ENCODE measurements at places on chromosomes 13 and 19.

- no peak for DNase-seq
These were observed 10.5 kb upstream of the TINCR start for GRCh38 chr19:5578097-5578846.

DNA sequence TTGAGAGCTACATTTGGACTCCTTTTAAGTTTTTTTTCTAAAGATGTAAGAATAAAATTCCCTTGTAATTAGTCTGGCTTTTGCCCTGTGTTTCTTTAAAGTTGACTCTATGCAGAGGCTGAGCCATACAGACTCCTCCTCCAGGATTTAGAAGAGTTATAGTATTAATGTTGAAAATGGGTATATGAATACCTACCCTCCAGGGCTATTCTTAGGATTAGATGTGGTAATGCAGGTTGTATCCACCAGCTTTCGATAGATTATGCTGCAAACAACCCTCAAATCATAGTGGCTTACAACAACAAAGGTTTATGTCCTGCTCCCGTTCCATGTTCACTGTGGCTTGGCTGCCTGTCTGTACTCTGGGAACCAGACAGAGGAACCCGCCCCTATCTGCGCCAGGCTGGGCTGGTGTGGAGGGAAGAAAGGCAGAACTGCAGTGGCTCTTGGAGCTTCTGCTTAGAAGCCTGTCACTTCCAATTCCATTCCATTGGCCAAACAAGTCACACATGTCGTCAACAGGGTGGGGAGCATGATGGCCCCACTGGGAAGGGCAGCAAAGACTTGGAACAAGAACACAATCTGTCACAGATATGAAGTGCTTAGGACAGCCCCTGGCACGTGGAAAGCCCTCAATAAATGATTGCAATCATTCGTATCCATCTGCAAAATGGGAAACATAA is 290.8 kb downstream of the FOXO1 start:
- DNase-seq, result no peak

DNA sequence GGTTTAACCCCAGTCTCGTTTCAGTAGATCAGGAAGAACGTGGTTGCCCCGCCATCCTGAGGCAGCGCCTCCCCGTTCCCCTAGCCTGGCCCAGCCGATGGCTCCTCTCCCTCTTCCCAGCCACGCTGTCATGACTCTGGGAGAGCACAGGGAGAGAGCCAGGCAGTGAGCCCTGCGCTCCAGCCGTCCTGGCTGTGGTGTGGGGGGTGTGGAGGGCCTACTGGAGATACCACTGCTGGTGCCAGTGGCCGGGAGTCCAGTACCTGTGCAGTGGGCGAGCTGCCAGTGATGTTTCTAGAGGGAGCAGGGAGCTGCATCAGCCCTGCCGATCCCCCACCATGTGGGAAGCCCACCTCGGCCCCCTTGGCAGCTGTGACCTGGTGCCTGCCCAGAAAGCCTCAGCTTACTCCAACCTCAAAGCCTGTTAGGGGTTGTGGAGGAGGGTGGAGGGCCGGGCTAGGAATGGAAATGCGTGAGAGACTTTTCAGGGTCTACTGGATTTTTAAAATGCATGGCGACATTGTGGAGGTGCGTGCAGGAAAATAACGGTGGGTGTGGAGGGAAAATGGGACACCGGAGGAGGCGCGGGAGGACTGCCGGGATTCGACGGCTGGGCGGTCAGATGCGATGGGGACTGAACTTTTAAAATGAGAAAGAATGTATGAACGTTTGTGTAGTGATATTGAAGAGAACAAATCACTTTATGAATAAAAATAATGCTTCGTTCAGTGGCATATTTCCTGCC is 4.9 kb downstream of the TEX29 start:
- DNase-seq, result no peak

- no peak for DNase-seq
These were observed 67.8 kb downstream of the C13orf42 start for GRCh38 chr13:51043310-51043709.

DNA sequence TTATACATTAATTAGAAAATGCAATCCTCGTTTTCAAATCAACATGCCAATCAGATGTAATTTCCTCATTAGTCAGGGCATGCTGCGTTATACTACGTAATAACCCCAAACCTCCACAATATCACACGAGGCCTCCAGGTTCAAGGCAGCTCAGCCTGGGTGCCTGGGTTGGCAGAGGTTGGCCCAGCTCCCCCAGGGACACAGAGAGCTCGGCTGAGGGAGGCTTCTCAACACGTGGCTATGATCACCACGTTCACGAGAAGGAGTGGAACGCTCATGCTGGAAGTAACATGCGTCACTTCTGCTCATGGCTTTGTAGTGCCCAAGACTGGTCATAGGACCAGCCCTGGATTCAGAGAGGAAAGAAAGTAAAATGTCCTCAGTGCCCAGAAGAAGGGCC is 144.9 kb upstream of the SOX1 start:
- DNase-seq, result no peak

Measured in esophagus squamous epithelium (tissue), 5 donors.